ENCODE measurements at places on chromosomes 13 and 19. TPM values are rescaled to one million over a fixed set of nuclear protein-coding genes. Genes with fewer than 3 reads are reported as not detected.

- DNase-seq, result no peak
Measured at GRCh38 chr19:19191768-19192077, 229 bp downstream of the BORCS8 start.

DNA sequence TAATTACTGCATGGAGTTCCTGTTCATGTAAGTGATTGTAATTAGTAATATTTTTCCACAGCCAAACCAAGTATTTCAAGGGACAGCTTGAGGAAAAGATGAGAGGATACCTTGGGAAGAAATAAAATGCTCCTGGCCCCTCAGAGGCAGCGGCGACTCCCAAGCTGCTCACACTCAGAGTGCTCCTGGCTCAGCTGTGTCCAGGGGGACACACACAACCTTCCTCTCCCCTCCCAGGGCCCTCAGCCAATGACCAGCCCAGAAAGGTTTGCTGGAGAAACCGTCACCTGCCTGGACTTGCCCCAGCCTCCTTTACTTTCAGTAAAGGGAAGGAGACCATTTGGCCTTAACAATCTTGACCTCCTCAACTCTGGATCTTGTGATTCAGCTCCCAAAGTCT, 51.1 kb downstream of the CRYL1 start:
- no peak for DNase-seq

DNA sequence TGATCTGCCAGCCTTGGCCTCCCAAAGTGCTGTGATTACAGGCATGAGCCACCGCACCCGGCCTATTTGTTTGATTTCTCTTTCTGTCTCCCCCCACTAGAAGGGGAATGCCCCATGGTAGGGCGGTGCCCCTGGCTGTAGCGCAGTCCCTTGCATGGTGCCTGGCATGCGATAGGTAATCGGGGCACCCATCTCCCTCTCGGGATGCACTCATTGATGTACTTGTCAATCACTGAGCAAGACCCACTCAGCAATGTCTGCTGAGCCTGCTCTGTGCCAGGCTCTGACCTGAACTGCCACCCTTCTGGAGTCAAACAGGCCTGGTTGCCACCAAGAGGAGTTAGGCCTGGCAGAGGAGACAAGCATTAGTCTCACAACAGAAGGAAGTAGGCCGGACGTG, 19.8 kb downstream of the DNM2 start:
- no peak for DNase-seq

GRCh38 chr19:40920300-40921004, 38.4 kb upstream of the CYP2A7 start:
- DNase-seq, result no peak

DNA sequence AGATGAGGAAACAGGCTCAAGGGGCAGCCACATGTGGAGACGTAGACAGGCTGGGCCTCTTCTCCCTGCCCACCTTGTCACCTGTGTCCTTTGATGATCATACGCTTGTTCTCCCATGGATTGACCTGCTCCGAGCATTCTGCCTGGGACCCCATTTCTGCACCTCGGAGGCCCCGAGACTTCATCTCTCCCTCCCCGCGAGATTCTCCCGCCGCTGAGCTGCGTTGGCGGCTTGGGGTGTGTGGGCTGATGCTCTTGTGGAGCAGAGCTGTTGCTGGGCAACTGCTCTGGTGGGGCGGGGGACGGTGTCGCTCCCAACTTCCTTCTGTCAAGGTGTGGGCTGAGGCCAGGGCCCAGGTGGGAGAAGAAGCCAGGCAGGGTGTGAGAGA, 22.1 kb downstream of the MAST3 start:
- no peak for DNase-seq

The PVR gene
- total RNA-seq, result 40.7 TPM

- no peak for DNase-seq
Measured at GRCh38 chr19:21109116-21109515, 27.1 kb downstream of the ZNF714 start.

DNA sequence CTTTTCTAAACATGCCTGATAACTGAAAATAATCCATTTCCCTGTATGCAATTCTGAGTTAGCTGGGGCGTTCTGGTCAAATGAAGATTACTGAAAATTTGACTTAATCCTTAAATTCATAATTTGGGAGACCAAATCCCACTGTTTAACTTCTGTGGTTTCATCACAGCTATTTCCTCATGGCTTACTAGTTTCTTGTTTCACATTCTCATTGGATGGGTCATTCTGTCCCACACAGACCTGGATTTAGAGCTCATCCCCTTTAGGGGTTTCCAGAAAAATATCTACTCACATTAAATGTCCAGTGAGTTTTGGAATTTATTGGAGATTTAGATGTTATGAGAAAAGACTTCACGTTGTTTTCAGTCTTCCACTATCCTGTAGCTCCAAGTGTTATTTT, 709.3 kb upstream of the KLHL1 start:
- no peak for DNase-seq

The HNRNPA1L2 gene
- 2.0 TPM for total RNA-seq

The RFPL4AL1 gene
- not detected for total RNA-seq

GRCh38 chr19:46861691-46862502, 1.1 kb downstream of the ARHGAP35 start:
- DNase-seq, result no peak

DNA sequence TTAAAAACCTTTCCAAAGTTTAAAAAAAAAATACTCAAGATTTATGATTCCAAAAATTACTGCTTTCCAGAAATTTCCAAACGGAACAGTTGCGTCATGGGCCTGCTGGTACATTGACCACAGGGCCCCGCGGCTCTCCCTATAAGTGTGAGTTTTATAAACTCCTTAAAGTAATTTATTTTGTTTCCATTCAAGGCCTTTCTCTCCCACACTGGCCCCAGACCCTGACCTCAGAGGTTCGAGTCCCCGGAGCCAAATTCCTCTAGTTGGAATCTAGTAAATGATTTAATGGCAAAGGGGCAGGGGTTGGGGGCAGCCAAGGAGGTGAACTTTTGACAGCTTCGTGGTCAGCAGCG, 97.5 kb downstream of the INSR start:
- peak; percentile 38 for DNase-seq

- DNase-seq, result no peak
Measured at GRCh38 chr13:21739771-21740170, 68.9 kb downstream of the FGF9 start.

The GPR12 gene
- total RNA-seq, result 0.15 TPM

- DNase-seq, result no peak
Measured at GRCh38 chr13:95948656-95949055, 104.5 kb downstream of the UGGT2 start.

DNA sequence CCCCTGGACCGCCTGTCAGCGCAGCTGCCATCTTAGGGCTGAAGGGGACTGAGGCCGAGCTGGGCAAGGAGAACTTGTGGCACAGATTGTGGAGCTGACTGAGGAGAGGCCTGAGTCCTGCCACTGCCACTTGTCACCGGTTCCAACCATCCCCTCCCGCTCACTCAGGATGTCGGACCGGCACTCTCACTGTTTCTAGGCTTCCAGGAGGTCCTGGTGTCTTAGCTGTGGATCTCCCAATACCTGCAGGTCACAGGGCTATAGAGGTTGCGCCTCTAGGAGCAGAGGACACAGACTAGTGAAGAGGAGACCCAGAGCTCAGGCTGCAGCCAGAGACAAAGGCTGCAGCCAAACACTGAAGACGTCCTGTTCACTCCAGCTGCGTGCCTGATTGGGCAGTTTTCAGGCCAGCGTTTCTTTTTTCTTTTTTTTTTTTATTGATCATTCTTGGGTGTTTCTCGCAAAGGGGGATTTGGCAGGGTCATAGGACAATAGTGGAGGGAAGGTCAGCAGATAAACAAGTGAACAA, 15.3 kb upstream of the ZNF486 start:
- DNase-seq, result no peak

- no peak for DNase-seq
Measured at GRCh38 chr13:112574416-112574815, 13.5 kb downstream of the TUBGCP3 start.

DNA sequence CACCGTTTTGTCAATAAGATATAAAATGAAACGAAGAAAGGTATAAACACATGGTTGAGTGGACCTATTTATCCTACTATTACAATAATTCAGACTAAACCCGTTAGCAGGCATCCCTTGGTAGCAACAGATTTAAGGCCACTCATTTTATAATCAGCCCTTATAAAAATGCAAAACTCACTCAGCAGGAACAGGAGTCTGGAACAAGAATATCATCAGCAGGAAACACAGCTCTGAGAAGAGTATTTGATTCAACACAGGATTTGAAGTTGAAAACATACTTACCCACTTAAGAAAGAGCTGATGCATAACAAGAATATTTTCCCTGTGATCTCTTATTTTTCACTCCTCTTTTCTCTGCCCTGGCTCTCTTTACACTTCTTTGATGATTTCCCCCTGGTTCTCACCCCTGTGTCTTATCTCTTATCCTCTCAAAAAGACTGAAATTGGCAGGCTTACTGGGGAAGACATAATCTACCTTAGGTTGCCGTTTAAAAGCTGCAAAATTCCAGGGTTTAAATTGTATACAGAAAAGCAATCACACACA, 1722.7 kb downstream of the SLITRK5 start:
- DNase-seq, result no peak

The CACNG6 gene
- total RNA-seq, result not detected

- DNase-seq, result peak; percentile 99
Measured at GRCh38 chr19:44741841-44742329, 6.6 kb upstream of the BCL3 start.

The TNNI3 gene
- total RNA-seq, result 5,071 TPM

DNA sequence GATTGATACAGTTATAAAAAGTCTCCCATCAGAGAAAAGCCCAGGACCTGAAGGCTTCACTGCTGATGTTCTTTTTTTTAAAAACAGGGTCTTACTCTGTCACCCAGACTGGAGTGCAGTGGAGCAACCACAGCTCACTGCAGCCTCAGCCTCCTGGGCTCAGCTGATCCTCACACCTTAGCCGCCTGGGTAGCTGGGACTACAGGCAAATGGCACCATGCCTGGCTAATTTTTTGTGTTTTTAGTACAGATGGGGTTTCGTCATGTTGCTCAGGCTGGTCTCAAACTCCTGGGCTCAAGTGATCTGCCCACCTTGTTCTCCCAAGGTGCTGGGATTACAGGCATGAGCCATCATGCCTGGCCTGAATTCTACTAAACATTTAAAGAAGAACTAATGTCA, 33.1 kb downstream of the TEX29 start:
- DNase-seq, result no peak

DNA sequence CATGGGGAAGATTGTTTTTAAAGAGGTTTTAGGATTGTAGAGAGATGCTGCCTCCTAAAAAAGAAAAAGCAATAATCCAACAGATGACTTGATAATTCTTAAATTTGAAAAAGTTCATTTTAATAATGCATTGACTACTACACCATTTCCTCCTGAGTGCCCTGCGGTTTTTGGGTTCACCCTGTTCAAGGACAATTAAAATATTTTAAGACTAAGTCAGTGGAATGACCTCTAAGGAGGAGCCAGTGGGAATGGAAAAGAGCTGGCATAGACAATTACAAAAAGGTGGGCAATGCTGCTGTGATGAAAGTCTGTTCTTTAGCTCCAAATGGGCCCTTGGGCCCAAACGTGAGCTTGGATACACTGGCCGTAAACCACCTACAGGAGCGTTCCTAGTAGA, 217.8 kb downstream of the LHFPL6 start:
- DNase-seq, result no peak

The POLRMT gene
- 55.5 TPM for total RNA-seq

The ZNF433 gene
- 3.1 TPM for total RNA-seq

The TMEM59L gene
- 1.5 TPM for total RNA-seq

The FCER2 gene
- total RNA-seq, result 0.17 TPM

- no peak for DNase-seq
Measured at GRCh38 chr13:32669030-32669646, 82.9 kb downstream of the PDS5B start.

- no peak for DNase-seq
Measured at GRCh38 chr13:74073274-74073673, 60.9 kb downstream of the KLF12 start.

The ZNF253 gene
- total RNA-seq, result 9.6 TPM

GRCh38 chr13:30134578-30134977, 172.8 kb downstream of the KATNAL1 start:
- no peak for DNase-seq

DNA sequence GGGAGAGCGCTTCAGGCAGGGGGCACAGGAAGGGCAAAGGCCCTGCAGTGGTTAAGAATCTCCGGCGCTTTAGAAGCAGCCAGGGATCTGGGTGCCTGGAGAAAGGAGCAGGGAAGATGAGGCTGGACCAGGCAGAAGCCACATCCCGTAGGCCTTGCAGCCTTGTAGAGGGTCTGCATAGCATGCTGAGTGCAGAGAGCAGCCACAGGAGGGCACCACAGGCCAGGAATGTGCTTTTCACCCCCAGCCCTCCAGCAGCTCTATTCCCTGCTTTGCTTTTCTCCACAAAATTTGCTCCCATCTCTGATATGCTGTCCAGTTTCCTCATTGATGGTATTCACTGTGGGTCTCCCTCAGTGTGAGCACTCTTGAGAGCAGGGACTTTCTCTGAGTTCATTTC, 5.7 kb downstream of the WDR62 start:
- peak; percentile 71 for DNase-seq

- peak; percentile 77 for DNase-seq
Measured at GRCh38 chr19:13060233-13060963, 42.3 kb downstream of the LYL1 start.

The FFAR2 gene
- 0.27 TPM for total RNA-seq

The AP1M2 gene
- total RNA-seq, result not detected

GRCh38 chr19:5090465-5091017, 121.6 kb downstream of the KDM4B start:
- DNase-seq, result no peak

GRCh38 chr13:111361046-111361872, 40.8 kb downstream of the TEX29 start:
- DNase-seq, result no peak

The NCR1 gene
- 0.27 TPM for total RNA-seq

The CAPN12 gene
- total RNA-seq, result not detected

The WDR18 gene
- total RNA-seq, result 20.4 TPM

DNA sequence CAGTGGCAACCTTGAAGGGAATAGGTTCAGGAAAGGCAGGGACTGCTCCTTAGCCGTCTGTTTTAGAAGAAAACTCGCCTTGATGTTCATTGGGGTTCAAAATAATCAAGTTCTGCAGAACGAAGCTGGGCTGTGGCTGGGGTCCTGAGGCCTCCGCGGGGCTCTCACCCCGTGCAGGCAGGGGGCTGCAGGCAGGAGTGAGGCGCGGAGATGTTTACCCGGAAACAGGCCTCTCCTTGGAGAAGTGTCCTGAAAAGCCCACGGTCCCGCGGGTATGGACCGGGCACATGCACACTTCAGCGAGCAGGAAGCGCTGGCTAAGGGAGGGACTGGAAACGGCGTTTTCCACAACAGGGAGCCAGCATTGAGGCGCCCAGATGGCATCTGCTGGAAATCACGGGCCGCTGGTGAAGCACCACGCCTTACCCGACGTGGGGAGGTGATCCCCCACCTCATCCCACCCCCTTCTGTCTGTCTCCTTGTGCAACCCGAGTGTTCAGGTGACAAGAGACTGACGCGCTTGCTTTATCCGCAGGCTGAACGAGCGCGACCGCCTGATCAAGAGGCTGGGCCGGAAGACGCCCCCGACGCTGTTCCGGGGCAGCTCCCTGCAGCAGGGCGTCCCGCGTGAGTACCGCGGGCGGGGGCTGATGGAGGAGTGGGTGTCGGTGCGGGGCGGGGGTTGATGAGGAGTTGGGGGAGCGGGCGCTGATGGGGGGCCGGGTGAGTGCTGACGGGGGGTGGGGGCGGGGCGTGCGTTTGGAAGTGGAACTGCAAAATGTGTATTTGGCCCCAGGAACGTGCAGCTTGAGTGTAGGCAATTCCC, 39.6 kb downstream of the SHISA2 start:
- peak; percentile 31 for DNase-seq

All from left ventricle myocardium superior (tissue), 1 donor.